Mesothelial cell of epicardium (in vitro differentiated cells): ENCODE measurements at places on chromosomes 2 and 18. TPM values are rescaled to one million over a fixed set of nuclear protein-coding genes. Genes with fewer than 3 reads are reported as not detected.

DNA sequence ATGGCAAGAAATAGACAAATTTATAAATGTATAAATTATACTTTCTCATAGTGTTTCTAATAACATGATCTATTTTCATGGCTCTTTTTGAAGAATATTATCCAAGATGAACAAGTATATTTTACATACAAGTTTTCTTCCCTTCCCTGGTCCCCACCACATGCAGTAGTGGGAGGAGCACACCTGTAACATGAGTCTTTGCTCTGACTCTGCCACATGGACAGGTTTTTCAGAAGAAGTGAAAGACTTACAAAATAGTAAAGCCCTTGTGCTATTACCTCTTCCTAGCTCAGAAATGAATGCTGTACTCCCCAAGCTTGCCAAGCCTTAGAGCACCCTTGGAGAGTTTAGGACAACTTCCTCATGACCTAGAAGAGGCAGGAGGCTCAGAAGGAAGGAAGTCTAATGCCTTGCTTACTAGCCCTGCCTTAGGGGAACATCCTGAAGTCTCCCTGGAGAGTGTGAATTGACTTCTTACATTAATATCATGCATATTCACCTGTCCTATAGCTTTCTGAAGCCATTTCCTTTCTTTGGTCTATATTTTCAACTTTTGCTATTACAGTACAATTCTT is 18.4 kb downstream of the MXD1 start:
- no peak for DNase-seq

The HOXD13 gene
- 0.49 to 0.63 TPM (median 0.56 TPM) in 3 replicates for total RNA-seq

DNA sequence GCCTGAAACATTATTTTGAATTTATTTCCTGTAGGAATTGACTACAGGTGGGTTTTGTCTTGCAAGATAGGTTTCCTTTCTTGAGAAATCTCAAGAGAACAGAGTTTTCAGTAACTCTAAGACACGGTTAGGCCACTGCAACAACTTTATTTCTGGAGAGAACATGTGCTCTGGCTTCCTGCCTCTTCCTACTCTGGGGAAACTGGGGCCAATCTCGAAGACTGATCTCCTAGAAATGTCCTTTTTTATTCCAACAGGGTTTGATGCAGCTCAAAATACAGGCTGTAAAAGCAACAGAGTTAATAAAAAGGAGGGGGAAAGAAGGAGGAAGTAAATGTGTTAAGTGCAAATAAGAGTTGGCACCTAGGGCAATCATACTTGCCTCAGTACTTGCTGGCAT is 4.0 kb upstream of the SLC20A1 start:
- no peak for DNase-seq

DNA sequence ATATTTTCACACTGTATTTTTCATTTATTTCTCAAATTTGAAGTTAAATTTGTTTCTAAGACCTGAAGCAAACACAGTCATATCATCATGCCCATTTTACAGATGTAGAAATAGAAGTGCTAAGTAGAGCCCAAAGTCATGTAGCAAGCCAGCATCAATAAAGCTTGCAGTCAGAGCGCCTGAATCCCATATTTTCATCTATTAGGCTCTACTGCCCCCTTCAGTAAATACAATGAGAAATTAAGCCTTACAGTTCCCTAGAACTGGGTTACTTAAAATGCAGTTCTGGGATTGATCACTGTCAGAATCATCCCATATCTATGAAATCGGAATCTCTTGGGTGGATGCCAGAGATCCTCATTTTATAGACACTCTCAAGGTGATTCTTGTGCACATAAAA is 419.9 kb downstream of the TGIF1 start:
- no peak for DNase-seq

DNA sequence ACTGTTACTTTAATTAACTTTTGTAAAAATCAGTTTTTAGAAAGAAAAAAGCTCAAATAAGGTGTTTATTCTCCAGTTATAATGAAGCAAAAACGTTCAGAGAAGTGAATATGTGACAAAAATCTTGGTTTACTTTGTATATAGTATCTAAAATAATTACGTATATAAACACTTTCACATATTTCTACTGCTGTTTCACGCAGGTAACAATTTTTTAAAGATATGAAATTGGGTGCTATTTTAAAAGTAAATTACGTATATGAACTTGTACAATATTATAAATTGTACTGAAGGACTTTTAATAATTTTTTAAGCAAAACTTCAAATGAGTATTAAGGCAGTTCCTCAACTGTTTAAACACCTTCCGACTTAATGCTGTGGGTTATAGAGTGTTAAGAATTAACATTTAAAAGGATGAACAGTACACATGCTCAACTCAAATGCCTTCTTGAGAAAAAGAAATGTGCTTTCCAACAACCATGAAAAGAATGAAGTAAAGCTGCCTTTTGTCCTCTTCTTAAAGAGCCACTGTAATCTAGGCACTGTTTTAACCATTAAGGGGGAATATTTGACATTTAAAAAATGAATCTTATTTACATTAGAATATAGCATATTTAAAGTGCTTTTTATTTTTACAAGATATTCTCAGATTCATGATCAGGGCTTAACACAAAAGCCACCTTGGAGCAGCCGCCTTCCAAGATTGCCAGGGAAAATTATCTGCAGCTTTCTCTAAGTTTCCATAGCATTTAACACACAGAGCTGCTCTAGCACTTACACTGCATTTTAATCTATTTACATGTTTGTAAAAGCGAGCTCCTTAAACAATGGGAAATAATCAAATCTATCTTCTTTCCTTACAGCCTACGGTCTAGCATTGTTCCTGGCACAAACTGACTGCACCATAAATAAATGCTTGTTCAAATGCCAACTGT is 56.5 kb upstream of the CDKL4 start:
- DNase-seq = no peak

DNA sequence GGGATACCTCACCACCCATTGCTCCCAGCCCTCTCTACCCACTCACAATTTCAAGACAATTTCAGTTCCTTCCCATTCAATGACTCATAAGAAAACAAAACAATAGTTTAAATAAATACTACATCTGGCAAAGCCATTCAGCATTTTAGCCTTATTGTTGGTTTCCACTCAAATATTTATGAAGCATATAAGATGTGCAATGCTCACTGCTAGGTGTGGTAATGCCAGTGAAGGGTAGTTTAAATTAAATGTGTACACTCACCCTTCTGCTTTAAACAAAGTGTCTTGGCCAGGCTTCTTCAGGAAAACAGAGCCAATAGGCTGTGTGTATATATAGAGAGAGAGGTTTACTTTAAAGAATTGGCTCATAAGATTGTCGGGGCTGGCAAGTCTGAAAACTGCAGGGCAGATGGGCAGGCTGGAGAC is 37.0 kb downstream of the INO80C start:
- DNase-seq = no peak

The FAM110C gene
- total RNA-seq = 6.4 to 9.7 TPM (median 7.8 TPM) in 3 replicates

DNA sequence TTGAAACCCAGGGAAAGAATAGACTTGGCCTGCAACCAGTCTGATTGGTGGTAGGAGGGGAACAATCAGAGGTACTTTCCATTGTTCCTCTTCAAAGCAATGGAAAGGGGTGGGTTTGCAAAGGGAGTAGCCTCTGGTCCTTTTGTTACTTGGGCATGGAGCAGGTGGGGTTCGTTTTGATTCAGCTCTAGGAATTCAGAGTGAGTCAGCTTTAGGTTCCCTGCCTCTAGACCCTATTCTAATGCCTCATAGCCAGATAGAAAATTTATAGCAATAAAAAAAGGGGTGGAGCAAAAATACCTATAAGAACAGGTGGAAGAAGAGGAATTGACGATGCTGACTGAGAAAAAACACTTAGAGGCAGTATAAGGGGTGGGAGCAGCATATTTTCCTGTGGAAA is 636.4 kb downstream of the PLCL1 start:
- no peak for DNase-seq

The IL1A gene
- 3.9 to 4.8 TPM (median 4.4 TPM) in 3 replicates for total RNA-seq

The IL36B gene
- not detected in 3 replicates for total RNA-seq

The ASB18 gene
- total RNA-seq = not detected in 3 replicates

DNA sequence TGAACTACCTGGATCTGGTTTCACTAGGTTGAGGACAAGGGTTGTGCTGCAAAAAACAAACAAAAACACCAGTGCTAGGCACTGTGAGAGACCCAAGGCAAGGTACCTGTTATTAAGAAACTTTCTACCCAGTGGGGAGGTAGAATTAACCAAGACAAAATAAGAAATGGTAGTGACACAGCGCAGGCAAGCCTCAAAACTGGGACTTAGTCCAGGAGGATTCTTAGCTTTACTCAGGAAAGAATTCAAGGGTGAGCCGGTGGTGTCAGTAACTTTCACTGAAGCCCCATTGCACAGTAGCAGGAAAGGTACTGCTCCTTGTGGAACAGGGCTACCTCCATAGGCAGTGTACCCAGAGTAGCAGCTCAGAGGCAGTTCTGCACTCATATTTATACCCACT is 131.6 kb downstream of the SCG2 start:
- no peak for DNase-seq

GRCh38 chr2:164569378-164569777 is 51.9 kb downstream of the GRB14 start:
- no peak for DNase-seq
